ENCODE measurements at places on chromosomes 5 and 9.

DNA sequence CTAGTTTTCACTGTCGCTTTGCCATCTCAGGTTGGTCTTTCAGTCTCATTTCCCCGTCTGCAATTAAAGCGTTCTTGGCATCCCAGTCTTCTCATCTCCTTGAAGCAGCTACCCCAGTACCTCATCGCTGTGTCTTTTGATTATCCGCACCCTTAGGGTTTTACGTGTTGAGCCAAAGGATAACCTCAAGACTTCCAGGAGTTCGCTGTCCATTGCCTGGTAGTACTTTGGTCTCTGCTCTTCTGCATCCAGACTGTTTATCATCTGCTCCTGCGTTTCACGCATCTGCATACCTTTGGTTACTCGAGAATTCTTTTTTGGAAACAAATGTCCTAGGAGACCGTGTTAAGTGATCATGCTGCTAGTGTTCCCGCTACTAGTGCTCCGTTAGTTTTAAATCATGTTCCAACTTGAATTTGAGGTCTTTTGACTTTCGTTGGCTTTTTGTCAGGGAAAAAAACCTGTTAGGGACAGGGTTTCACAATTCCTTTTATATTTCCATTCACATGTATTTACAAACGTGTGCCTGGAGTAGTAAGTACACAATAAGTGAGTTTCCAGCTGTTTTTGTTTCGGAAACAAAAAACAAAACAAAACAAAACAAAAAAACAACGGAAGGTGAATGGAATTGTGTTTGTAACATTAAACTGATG lies 888 bp downstream of the RABGAP1 start:
- DNase-seq: no peak

DNA sequence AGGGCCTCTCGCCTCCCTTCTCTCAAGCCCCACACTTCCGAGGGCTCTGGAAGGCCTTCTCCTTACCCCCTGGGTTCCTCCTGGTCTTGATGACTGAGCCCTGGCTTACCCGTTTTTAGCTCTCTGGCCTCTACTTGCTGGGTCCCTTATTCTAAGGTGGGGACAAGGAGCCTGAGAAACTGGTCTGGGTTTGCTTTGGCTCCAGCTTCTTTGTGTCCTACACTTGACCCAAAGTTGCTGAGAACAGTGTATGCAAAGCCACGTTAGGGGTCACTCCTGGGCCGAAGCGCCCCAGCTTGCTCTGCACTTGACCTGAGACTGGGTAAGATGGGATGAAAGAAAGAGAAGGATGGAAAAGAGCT lies 788 bp downstream of the ZNF346 start:
- no peak for DNase-seq

DNA sequence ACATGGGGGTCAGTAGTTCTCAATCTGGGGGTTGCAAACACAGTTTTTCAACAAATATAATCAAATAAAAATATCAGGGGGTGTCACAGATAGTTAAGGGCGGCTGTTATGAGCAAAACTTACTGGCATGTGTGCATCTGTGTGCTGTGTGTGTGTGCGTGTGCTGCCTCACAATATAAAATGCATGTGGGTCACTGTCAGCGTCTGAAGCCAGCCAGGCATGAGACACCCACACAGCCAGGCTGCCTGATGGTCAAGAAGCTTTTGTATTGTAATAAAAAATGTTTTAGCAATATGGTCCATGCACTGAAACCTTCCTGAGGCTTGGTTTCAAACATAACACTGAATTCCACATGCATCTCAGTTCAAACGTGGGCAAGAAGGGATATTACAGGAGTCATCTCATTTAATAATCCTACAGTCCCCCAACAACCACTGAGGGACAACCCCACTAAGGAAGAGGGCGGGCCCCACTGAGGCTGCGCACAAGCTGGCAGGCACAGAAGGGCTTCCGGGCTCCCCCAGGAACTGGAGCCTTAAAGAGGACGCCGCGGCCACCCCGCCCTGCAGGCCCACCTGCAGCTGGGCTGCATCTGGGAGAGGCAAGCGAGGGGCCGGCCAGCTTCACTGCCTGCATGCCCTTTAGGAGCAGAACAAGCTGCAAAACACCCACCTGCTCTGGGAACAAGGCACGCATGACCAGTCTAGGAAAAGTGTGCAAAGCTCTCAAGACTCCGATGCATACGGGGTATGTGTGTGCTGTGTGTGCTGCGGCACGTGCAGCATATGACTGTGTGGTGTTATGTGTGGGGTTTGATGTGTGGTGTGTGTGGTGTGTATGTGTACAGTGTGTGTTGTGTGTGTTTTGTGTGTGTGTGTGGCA lies 14.1 kb downstream of the SEMA4D start:
- DNase-seq: no peak

DNA sequence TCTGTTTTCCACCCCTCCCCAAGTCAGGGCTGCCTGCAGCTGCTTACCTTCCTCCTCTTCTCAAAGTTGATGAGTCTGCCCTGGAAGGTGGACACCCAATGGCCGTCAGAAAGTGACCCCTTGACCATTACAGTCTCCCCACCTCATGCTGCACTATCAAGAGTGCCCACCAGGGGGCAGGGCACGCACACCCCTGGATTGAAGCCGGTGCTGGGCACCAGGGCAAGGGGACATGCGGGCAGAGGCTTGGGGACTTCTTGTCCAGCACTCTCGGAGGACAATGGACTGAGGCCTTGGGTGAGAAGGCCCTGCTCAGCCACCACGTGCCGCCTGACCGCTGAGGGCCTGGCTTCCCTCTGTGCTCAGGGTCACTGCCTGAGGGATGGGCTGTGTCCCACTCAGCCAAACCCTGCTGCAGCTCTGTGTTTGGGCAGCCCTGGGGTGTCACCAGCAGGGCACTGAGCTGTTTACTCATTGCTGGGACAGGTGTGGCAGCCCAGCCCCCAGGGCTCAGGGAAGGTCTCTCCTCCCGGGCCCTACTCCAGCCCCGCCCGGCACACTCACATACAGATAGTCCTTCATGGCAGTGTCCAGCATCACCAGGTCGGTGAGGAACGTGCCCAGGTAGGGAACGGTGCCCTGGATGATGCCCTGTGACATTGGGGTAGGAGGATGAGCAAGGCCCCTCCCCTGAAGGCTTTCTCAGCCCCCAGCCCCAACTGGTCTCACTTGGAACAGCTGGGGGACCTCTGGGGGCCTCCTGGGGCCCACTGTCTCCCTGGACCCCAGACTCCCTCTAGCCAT lies 17.7 kb downstream of the RALGDS start:
- no peak for DNase-seq

- no peak for DNase-seq
These were observed 19.9 kb downstream of the UGT3A1 start for GRCh38 chr5:35971186-35971877.

GRCh38 chr5:112154940-112155686 lies 264.0 kb downstream of the EPB41L4A start:
- DNase-seq: no peak

DNA sequence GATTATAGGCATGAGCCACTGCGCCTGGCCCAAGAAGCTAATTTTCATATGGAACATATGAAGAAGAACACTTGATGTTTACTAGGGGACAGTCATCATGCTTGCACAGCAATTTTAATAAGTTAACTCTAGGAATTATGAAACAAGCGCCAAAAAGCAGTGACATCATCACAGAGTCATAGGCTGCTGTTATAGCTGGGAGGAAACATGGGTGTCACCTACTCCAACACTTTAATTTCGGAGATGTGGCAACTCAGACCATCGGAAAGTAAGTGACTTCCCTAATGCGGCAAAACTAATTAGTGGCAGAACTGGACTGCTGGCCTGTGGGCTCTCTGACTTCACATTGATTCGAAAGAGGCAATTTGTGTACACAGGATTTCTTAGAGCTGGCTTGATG lies 38.1 kb upstream of the EQTN start:
- no peak for DNase-seq

- no peak for DNase-seq
These were observed 330.1 kb downstream of the ENC1 start for GRCh38 chr5:74310386-74310785.

- DNase-seq: no peak
These were observed 388.0 kb downstream of the CDH12 start for GRCh38 chr5:22465177-22465576.

GRCh38 chr9:127770583-127770904 lies 7.9 kb downstream of the SH2D3C start:
- DNase-seq: no peak

DNA sequence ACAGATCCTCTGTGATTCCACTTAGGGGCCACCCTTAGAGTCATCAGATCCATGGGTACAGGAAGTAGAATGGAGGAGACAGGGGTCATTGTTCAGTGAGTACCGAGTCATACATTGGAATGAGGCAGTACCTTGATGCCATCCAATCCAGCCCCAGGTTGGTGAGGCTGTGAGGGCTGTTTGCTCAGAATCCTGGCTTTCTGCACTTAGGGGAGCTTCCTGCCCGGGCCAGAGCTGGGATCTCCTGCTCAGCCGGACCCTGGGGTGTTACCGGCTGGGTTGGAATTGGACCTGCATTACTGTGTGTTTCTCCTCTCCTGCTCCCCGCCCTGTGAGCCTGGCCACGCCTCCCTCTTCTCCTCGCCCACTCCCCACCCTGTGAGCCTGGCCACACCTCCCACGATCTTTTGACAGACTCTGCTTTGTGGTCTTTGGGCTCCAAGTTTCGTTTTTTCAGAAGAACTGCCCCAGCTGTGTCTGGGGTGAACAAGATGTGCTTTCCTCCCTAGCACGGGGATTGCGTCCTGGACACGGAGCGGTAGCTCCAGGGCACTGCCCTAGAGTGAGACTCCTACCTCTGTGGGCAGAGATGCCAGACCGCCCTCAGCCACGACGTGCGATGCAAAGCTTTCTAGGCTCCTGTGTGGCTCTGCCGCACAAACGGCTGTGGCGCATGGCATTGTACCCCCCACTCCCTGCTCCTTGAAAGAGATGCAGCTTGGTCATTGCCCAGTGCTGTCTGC lies 15.4 kb downstream of the TRAF2 start:
- DNase-seq: peak; percentile 62

- DNase-seq: no peak
These were observed 333.3 kb downstream of the SEMA5A start for GRCh38 chr5:9212605-9213004.

- DNase-seq: no peak
These were observed 58.4 kb downstream of the APC start for GRCh38 chr5:112795944-112796678.

DNA sequence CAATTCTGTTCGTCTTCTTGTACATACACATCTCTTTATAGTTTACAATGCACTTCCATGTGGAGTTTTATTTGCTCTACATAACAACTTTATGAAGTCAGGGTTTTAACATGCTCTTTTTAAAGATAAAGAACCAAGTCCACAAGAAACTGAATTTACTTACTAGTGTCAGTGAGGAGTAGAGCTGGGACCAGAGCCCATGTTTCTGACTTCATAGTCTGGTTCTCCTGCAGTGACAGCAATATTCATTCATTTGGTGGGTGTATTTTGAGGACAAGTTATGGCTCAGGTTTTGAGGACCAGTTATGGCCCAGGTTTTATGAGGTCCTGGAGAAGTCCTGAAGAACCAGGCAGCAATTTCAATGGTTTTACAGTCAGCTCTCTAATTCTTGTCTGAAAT lies 481.9 kb upstream of the TNC start:
- DNase-seq: no peak

- no peak for DNase-seq
These were observed 103.6 kb downstream of the GABBR2 start for GRCh38 chr9:98605116-98605515.

DNA sequence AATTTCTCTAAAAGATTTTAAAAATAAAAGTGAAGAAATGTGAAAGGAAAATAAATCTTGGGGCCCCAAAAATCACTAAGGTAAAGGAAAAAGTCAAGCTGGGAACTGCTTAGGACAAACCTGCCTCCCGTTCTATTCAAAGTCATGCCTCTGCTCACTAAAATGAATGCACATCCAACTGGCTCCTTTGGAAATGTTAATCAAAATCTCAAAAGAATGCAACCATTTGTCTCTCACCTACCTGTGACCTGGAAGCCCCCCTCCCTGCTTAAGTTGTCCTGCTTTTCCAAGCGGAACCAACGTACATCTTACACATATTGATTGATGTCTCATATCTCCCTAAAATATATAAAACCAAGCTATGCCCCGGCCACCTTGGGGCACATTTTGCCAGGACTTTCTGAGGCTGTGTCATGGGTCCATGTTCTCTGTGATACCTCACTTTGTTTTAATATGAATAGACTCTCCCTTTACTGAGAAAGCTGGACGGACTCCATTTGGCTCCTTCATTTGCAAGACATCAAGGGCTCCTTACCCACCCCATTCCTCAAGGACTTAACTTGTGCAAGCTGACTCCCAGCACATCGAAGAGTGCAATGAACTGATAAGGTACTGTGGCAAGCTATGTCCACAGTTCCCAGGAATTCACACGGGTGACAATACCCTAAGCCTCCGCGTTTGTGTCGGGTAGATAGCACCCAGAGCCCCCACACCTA lies 164.3 kb downstream of the SMC2 start:
- no peak for DNase-seq

DNA sequence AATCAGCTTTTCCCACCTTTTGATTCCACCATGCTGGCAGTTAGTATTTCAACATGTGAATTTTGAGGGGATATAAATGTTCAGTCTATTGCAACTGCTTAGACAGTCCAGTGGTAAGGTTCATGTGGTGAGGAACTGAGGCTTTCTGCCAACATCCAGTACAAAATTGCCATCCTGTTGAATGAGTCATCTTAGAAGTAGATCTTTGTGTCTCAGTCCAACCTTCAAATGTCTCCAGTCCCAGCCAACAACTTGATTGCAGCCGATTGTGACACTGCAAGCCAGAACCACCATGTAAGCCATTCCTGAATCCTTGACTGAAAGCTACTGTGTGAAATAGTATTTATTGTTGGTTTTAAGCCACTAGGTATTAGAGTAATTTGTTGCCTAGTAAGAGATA lies 331.5 kb upstream of the GRIN3A start:
- DNase-seq: no peak

GRCh38 chr5:98614341-98614740 lies 159.1 kb upstream of the RGMB start:
- no peak for DNase-seq

- DNase-seq: no peak
These were observed 42.2 kb downstream of the PTTG1 start for GRCh38 chr5:160463740-160464465.

GRCh38 chr9:20044686-20045085 lies 255.8 kb upstream of the SLC24A2 start:
- DNase-seq: no peak

DNA sequence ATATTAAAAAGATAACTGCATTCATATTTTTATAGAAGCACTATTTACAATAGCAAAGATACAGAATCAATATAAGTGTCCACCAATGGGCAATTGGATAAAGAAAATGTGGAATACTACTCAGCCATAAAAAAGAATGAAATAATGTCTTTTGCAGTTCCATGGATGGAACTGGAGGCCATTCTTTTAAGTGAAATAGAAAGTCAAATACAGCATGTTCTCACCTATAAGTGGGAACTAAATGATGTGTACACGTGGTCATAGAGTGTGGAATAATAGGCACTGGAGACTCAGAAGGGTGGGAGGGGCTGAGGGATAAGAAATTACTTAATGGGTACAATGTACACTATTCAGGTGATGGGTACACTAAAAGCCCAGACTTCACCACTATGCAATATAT lies 53.2 kb downstream of the DENND1A start:
- no peak for DNase-seq

DNA sequence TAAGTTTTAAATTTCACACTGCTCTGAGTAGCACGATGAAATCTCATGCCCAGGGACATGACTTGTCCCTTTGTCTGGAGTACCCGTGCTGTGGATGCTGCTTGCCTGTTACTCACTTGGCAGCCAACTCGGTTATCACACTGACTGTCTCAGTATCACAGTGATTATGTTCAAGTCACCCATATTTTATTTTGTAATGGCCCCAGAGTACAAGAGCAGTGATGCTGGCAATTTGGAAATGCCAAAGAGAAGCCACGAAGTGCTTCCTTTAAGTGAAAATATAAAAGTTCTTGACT lies 22.8 kb upstream of the SCGB3A2 start:
- DNase-seq: no peak

- no peak for DNase-seq
These were observed 5.9 kb upstream of the DENND4C start for GRCh38 chr9:19224563-19224962.
